Purkinje cell (primary cell): ENCODE measurements at places on chromosomes 3 and 15. TPM values are rescaled to one million over a fixed set of nuclear protein-coding genes. Genes with fewer than 3 reads are reported as not detected.

Gene ASB14
- 0.13 and 1.8 TPM in 2 replicates for polyA plus RNA-seq

Gene AAGAB
- polyA plus RNA-seq = 32.9 and 35.9 TPM in 2 replicates

Gene COL8A1
- 4.9 and 9.1 TPM in 2 replicates for polyA plus RNA-seq

Gene NTRK3
- 20.6 and 23.4 TPM in 2 replicates for polyA plus RNA-seq

Gene TICRR
- not detected in 2 replicates for polyA plus RNA-seq

Gene PSMA4
- 776 and 831 TPM in 2 replicates for polyA plus RNA-seq

Gene HTD2
- 17.9 and 26.9 TPM in 2 replicates for polyA plus RNA-seq

Gene SLC7A14
- polyA plus RNA-seq = 6.4 and 8.2 TPM in 2 replicates

Gene CRABP1
- 2.5 TPM in 1 of 2 replicates, not detected in the other for polyA plus RNA-seq

Gene DPPA2
- not detected in 2 replicates for polyA plus RNA-seq
